ENCODE measurements at places on chromosomes 4 and X.

DNA sequence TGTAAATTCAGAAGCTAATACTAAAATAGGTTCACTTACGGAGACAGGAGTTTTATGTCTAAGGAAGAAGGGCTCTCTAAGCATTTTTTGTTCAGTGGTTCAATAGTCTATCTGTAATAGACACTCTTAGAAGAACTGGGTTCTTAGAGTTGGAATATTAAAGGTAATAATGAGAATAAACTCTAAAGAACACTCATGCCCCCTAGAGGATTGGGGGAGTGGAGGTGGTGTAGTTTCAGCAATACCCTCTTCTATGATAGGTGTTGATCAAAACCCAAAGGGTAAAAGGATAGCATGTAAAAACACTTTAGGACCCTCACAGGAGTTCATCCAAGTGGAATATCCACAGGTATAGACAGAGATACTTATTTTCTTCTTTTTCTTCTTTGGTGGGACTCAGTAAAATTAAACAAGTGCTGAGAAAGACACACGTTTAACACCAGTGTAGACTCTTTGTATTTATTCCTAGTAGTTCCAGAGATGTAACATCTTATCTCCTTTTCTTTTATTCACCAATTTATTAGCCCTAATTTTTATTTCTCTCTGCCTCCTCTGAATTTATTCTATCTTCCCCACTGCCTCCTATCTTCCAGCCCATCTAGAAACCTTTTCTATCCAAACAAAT lies 25.7 kb upstream of the MND1 start:
- no peak for DNase-seq

DNA sequence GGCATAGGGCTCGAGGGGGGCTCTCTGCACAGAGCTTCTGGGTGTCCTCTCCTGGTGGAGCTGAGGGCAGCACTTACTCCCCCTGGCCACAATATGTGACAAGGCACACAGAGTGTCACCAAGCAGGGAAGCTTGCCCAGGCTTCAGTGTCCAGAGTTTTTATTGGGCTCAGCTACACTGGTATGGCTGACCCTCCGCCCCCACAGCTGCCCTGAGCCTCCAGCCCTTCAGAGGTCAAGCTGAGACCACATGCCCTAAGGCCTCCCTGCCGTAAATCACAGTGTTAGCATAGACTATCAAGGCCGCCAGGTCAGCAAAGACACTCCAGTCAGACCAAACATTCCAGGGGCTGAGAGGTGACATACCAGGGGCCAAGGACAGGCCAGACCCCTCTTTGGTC lies 59.0 kb downstream of the EVC start:
- no peak for DNase-seq

DNA sequence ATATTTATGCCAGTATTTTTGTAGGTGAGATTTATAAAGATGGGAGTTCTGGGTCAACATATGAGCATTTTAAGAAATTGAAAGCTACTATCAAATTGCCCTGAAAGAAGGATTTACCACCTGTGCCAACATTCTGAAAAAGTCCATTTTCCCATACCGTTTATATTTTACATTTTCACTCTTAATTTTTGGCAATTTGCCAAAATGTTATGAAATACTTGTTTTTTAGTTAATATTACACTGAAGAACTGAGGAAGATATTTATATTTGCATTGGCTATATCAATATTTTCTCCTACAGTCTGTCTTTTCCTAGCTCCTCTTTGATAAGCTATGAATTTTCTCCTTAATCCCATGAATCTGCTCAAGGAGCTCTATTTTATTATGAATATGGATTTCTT lies 52.4 kb downstream of the DCHS2 start:
- no peak for DNase-seq

GRCh38 chrX:22060415-22061280 lies 28.5 kb downstream of the PHEX start:
- peak; percentile 46 for DNase-seq

DNA sequence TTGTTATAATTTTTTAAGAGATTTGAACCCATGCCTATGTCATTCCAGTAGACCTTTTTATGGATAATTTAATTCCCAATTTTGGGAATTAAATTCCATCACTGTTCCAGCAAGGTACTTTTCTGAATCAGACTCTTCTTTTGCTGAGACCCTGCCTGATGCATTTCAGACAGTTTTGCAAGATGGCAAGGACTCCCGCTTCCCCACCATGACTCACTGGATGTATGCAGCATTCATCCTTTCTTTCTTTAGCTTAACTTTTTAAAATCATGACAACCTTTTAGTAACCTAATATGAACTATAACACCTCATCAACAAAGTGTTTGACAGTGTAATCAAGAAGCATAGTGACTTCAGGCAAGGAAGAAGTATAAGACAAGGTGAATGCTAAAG lies 178.1 kb upstream of the LEF1 start:
- no peak for DNase-seq
